ENCODE measurements at places on chromosomes 1 and 21. TPM values are rescaled to one million over a fixed set of nuclear protein-coding genes. Genes with fewer than 3 reads are reported as not detected.

The CA6 gene
- total RNA-seq, result not detected

The PRR9 gene
- total RNA-seq, result not detected

The CFAP107 gene
- total RNA-seq, result not detected

The RPS6KA1 gene
- total RNA-seq, result 2.9 TPM

The CELA3A gene
- total RNA-seq, result not detected

The TEX38 gene
- total RNA-seq, result not detected

The KISS1 gene
- total RNA-seq, result not detected

The CASQ2 gene
- total RNA-seq, result not detected

The CSF1 gene
- total RNA-seq, result 61.9 TPM

The EFNA3 gene
- not detected for total RNA-seq

The LCE2C gene
- not detected for total RNA-seq

The CD5L gene
- not detected for total RNA-seq

The SELE gene
- not detected for total RNA-seq

The SPRR2B gene
- total RNA-seq, result not detected

Data from fibroblast of the aortic adventitia (primary cell).